NT2/D1 (cell line): ENCODE measurements at places on chromosomes 11 and 22.

DNA sequence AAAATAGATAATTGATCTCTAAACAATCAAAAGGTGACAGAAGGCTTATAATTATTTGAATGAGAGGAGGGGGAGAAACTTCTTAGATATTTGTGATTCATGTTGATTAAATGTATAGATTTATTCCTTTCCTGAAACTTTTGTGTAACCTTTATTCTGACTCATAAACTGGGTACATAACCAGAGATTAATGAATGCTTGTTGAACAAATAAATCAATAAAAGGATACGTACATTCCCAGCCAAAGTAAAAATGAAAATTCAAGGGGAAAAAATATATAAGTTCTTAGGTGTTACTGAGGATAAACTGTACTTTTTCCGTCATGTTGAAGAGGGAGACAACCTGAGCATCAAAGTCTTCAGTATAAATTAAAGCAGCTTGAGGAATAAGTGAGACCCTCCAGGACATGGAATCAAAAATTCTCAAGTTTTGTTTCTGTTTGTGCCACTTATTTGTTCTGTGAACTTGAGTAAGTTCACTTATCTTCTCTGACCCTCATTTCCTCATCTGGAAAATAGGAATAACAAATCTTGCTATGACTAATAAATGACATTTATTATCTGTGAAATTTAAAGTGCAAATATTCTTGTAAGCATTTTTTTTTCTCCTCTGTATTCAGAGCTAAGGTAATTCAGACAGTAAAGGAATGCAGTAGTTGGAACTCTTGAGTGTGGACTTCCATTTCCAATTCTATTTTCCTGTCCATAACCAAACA is 195.4 kb downstream of the METTL15 start:
- no peak for DNase-seq

- no peak for DNase-seq
Measured at GRCh38 chr11:33801821-33802193, 27.5 kb upstream of the FBXO3 start.

- DNase-seq, result no peak
Measured at GRCh38 chr11:46686886-46687795, 13.3 kb downstream of the ARHGAP1 start.

- peak; percentile 70 for DNase-seq
Measured at GRCh38 chr11:75706260-75706729, 11.3 kb upstream of the MOGAT2 start.

- no peak for DNase-seq
Measured at GRCh38 chr11:110919241-110919922, 207.1 kb upstream of the ARHGAP20 start.

- DNase-seq, result no peak
Measured at GRCh38 chr11:19631712-19632498, 80.7 kb upstream of the NAV2 start.

GRCh38 chr11:23679041-23679440 is 817.8 kb upstream of the LUZP2 start:
- DNase-seq, result no peak

DNA sequence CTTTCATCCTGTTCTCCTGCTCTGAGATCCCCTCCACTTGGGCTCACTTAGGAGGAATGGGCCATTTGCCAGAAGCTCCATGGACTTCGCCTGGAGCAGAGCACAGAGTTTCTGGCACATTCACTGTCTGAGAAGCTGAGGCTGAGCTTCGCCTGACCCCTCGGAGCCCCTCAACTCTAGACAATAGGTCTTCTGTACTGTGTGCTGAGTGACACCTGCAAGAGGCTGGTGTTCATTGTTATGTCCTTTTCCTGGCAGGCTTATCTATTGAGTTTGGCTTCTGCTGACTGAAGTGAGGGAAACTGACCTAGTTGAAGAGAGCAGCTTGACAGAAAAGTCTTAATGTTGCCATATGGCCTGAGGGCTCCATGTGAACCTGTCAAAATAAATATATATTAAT is 124.3 kb downstream of the EHF start:
- DNase-seq, result no peak

DNA sequence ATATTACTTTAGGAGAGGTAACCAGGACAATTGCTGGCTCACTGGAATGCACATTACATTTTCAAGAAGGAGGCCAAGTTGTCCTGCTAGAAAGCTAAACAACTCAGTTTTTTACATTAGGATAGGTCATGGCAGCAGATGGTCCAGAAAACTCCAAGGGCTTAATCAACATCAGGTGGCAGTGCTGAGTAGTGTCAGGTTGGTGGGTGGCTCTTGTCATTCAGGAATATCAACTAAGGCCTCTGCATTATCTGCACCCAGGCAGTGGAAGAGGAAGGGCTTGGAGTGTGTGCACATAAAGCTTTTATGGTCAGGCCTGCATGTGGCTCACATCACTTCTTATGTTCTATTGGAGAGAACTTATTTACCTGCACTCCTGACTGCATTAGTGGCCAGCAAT is 32.2 kb upstream of the OR4B1 start:
- no peak for DNase-seq

GRCh38 chr11:67666676-67667489 is 7.5 kb downstream of the ALDH3B2 start:
- DNase-seq, result no peak

GRCh38 chr22:22710719-22711531 is 66.5 kb downstream of the GGTLC2 start:
- peak; percentile 1 for DNase-seq
